Right atrium auricular region (tissue), 2 donors: ENCODE measurements at places on chromosomes 16 and 17.

- no peak for DNase-seq
These were observed 313 bp downstream of the UBTF start for GRCh38 chr17:44219108-44219615.

GRCh38 chr17:74943808-74944522 lies 8.3 kb downstream of the OTOP3 start:
- DNase-seq, result no peak

GRCh38 chr16:9736547-9736946 lies 445.7 kb downstream of the GRIN2A start:
- DNase-seq, result no peak

DNA sequence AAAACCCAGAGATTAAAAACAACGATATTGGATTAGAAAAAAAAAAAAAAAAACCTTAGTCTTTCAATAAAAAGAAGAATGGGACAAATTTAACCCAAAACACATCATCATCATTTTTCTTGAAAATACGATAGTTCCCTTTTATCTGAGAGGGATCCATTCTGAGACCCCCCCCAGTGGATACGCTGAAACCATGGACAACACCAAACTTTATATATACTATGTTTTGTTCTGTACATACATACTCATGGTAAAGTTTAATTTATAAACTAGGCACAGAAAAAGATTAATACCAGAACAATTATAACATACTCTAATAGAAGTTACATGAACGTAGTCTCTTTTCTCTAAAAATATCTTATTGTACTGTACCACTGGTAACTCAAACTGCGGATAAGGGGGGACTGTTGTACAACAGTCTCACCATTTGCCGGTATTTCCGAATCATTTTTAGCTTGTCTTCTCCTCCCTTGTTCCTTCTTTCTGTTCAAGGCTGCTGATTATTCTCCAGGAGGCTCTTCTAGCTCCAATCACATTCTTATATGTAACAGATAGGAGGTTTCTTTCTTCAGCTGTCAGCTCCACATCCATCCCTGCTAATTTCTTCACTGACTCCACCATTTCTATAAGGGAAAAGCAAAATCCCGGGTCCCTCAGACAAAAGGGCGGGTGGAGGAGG lies 37.0 kb downstream of the RNF135 start:
- no peak for DNase-seq

DNA sequence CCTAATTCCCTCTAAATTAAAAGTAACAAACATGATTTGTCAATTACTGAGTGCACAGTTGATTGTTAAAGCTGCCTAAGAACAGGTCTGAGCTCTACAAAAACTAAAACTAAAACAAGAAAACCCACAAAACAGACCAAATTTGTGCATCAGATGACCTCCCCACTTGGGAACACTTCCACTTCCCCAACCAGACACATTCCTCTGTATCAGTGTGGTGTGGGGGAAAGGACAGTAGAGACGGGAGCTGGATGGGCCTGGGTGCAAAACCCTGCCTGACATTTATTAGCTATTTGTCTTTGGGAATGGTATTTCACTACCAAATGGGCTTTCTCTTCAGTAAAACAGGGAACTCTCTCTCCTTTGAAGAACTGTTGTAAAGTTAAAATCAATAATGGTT lies 29.8 kb downstream of the STAT3 start:
- no peak for DNase-seq

DNA sequence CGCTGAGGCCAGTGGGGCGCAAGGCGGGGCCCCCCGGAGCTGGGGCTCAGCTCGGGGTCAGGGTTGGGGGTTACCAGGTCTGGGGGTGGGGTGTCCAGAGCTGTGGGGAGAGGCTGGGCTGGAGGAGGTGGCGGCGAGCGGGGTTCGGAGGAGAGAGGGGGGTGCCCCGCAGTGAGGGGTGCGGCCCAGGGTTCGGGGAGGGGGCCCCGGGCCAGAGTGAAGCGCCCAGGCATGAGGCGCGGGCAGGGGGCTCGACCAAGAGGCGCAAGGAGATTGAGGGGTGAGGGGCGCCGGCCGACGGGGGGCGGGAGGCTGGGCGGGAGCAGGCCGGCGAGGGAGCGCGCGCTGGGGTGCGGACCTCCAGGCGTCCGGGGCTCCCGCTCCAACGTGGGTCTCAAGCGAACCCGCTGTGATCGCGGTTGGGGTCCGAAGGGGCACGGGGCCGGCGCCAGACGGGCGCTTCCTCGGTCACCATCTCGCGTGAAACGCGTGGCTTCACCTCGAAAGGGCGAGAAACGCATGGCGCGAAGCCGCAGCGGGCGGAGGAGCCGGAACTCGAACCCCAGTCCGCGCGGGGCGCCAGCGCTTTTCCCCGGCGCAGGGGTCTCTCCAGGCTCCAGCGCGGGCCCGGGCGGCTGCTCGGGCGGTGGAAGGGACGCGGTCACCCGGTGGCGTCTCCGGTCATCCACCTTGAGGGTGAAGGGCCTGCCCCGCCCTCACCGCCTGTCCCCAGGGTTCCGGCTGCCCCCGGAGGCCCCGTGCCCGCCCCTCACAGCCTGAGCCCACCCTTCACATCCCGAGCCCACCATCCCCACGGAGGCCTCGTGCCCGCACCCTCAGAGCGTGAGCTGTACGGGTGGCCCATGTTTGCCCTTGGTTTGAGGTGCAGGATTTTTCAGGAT lies 846 bp downstream of the CPNE7 start:
- no peak for DNase-seq

DNA sequence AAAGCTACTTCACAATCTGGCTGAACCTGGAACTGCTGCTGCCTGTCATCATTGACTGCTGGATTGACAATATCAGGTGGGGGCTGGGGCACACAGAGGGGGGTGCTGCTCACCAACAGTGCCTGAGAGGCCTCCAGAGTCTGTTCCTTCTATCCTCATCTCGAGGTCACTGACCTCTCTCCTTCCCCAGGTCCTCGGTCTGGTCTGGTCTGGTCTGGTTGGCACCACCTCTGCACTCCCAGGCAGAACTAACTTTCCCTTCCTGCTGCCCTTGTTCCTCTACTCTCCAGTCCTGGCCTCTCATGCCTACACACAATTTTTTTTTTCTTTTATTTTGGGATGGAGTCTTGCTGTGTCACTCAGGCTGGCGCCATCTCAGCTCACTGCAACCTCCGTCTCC lies 4.2 kb downstream of the PLA2G15 start:
- DNase-seq, result no peak

DNA sequence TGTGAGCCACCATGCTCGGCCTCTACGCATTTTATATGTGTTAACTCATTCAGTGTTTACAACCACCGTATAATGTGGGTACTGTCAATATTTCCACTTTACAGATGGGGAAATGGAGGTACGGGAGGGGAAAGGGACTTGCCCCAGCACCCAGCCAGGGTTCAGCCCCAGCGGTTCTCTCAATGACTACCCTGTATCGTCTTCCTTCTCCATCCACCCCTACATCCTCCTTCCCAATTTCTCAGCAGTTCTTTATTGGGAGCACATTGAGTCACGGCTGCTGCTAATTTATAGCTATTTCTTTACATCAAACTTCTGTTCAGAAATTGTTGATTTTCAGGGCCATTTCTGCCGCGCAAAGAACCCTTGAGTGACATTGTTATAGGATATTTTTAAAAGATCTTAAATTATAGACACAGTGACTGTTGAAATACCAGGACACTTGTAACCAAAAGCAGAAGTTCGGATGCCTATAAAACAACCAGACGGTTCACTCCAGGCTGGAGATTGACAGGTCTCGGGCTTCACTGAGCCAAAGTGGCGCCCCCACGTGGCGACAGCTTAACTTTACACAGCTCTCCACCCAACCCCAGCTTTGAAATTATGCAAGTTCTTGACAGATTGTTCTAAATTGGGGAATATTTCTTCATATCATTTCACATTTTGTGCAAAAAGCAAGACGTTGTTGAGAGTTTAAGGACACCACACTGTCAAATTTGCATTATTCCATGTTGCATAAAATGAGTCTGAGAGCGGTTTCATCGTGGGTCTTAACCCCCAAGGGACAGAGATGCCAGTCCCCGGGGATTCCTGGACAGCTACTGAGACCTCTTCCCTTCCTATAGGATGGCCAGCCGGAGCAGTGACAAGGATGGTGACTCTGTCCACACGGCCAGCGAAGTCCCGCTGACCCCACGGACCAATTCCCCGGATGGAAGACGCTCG lies 11.8 kb downstream of the SYT17 start:
- DNase-seq, result peak; percentile 78

- no peak for DNase-seq
These were observed 3.4 kb upstream of the SSH2 start for GRCh38 chr17:29933379-29933778.

DNA sequence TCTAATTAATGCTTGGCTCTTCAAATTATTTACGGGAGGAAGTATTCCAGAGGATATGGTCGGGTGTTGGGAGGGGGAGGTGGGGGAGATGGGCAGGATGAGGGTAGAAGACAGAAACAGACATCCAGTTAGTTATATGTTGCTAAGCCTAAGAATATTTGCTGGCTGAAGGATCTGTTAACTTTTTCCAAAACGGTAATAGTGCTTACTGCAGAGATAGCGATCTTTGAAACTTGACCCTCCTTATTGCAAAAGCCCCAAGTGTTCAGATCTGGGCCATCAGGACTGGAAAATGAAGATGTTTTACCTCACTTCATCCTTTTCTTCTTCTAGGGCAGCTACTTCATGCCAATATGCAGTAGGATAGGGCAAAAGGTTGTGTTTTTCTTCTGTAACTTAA lies 27.0 kb upstream of the MMD start:
- DNase-seq, result no peak

DNA sequence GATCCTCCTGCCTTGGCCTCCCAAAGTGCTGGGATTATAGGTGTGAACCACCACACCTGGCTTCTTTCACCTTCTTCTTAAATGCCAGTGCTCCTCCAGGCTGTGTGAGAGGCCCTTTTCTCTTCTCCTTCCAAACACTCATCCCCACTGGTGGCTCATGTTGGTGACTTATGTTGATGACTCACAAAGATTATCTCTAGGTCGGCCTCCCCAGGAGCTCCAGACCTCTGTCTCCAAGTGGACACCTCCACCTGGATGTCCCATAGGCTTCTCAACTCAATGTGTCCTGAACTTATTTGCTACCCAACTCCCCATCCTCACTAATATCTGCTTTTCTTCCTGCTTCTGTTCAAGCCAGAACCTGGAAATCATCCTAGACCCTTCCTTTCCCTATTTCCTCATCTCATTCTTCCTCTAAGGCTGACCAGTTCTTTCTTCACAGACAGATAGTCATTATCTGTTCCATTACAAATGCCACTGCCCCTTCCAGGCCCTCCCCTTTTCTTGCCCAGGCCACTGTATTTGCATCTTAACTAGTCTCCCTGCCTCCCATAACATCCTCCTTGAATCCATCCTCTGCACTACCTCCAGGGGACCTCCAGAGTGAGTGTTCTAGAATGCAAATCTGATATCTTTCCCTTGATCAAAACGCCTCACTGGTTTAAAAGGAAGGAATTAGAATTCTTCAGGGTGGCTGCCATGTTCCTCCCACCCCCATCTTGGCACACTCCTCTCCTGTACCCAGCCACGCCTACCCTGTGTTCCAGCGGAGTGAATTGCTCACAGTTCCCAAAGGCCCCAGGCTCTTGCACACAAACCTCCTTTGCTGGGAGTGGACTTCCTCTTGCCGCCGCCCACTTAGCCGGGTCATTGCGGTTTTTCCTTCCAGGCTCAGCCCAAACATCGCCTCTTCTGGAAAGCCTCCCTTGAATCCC lies 34.8 kb upstream of the FBXO47 start:
- peak; percentile 93 for DNase-seq

DNA sequence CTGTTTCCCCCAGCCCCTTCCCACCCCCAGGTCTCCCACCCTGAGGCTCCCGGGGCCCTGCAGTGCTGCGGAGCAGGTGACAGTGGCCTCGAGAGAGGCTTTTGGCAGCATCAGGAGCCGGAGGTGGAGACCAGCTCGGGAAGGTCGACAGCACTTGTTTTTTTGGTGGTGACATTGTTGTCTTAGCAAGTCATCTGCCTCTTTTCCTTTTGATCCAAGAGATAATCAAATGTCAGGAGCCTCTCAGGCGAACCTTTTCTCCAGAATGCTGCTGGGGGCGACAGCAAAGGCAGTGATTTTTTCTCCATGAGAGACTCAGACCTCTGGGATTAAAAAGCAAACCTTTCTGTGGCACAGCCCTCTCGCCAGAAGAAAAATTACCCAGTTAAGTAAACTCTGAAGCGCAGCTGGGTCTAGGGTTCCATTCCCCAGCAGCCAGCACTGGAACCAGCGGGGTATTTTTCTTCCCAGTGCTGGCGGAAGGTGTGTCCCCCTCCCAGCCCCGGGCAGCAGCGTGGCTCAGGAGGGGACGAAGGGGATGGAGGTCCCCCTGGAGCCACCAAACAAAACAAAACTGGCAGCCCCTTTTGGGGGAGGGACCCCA lies 37.2 kb downstream of the GRIN2C start:
- DNase-seq, result no peak

DNA sequence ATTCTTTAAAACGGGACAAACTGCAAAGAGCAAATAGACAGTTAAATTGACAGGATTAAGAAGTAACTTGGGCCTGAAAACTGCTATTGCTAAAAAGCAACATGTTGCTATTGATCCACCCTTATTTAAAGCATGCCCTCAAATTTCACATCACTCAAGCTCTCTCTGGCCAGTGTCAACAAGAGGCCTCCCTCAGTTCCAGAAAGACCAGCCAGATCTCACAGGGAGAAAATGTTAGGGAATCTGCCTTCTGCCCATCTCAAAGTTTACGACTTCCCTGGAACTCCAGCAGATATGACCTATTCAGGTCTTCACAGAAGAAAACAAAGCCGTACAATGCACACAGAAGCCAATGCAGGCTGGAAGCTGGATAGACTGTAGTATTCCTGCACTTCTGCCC lies 8.9 kb downstream of the CFAP20 start:
- DNase-seq, result no peak

- DNase-seq, result no peak
These were observed 60.0 kb downstream of the HSD17B2 start for GRCh38 chr16:82094942-82095540.

DNA sequence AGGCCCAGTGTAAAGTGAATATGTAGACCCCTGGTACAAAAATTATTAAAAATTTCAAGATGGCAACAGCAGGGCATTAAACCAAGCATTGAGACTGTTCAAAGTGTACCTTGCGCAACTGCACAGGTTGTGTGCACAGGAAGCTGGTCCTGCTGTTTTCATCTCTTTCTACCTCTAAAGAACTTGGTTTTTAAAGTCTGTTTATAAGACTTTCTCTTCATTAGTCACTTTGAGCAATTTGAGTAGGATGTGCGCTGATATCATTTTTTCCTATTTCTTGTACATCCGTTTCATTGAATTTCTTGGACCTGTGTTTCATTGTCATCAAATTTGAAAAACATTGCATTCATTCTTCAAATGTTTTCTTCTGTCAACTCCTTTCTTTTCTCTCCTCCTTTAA lies 16.8 kb upstream of the PMP22 start:
- DNase-seq, result no peak

GRCh38 chr16:12334071-12334470 lies 357.5 kb downstream of the SNX29 start:
- DNase-seq, result no peak

DNA sequence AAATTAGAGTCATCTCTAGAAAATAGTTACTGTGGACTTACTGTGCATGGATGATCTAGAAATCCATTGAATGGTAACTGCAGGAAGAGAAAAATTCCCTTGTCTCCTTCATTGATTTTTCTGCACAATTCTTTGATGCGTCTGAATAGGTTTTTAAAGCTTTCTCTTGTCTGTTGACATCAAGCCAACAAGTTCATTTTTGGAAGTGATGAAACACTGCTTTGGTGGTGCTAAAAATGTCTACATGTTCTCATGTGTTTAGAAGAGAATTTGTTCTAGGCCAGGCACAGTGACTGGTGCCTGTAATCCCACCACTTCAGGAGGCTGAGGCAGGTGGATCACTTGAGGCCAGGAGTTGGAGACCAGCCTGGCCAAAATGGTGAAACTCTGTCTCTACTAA lies 57.1 kb upstream of the AXIN2 start:
- no peak for DNase-seq
